ENCODE measurements at places on chromosomes 4 and X.

GRCh38 chr4:106695501-106696262 is 327.1 kb upstream of the GIMD1 start:
- DNase-seq: peak; percentile 25

GRCh38 chr4:108119199-108119800 is 49.4 kb downstream of the LEF1 start:
- DNase-seq: no peak

GRCh38 chr4:139975830-139976272 is 178.1 kb downstream of the MAML3 start:
- DNase-seq: peak; percentile 28

- DNase-seq: peak; percentile 29
Measured at GRCh38 chr4:155173371-155173770, 35.1 kb upstream of the NPY2R start.

GRCh38 chr4:27085396-27085795 is 224.8 kb downstream of the STIM2 start:
- no peak for DNase-seq

DNA sequence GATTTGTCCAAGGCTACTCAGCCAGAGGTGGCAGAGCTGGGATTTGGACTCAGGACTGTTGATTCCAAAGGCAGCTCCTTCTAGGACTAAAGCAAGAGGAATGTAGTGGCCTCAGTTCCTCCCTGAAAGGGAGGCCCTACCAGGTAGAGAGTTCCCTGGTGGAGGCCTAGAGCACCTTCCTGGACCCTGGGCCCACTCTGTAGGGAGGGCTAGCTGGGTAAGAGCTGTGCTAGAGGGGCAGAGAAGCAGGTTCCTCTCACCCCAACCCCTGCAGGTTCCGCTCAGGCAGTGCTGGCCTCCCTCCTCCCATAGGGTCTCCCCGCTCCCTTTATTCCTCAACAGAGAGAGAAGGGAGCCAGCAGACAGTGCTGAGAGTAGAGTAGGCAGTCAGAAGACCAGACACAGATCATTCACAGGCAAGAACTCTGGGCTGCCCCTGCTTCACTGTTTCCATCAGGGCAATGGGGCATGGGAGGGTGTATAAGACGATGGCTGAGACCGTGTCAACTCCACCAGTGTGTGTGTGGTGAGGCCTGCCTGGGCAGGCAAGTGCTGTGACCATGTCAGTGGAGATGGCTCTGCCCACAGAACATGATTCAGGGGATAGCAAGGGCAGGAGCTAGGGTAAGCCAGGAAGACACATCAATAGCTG is 12.4 kb upstream of the PJA1 start:
- no peak for DNase-seq

GRCh38 chr4:158857951-158858350 is 89.1 kb downstream of the FNIP2 start:
- DNase-seq: no peak

DNA sequence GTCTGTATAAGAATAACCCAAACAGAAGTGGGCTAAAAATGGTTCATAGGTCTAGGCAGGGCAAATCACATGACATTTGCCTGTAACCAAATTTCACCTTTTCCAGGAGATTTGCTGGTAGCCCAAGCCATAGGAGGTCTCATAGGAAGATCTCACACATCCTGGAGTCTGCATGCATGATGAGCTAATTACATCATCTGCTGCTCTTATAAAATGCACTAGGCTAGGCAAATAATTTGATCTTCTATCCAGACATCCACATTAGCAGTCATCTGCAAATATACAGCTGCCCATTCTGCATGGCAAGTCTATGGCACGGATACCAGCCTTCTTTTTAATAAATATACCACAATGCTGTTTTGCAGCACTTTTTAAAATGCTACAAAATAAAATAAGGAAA is 87.2 kb downstream of the MAPK10 start:
- DNase-seq: no peak

DNA sequence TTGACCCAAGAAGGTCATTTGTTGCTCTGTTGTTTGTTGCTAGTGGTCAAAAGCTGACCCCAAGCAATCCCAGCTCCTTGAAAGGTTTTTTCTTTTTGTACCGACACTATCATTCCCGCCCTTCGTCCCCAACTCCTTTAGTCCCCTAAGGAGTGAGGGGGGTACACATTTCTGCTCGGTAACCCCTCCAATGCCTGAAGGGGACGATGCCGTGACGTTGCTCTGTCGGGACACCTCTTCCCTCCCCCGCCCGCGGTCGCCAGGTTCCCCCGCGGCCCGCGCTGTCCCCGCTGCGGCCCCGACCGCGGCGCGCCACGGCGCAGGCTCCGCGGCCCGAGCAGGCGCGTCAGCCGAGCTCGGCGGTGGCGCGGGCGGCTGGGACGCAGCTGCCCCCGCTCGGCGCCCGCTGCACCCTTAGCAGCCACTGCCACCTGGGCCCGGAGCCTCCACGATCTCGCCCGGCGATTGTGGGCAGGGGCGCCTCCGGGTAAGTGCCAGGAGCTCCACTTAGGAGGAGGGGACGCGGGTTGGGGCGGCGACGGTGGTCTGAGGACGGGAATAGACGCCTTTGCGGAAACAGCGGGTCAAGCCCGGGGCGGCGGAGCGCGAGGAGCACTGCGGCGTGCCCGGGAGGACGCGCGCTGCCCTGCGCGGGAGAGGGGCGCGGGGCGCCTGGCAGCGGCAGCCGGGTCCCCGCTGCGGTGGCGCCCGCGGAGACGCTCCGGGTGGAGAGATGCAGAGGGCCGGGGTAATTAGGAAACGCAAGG is at the start of gene GLRB:
TSS of gene GLRB (plus strand) at position 340 of the 767 bp plus-strand sequence. CDS start 1,875 bp downstream, outside the sequence.
- peak; percentile 72 for DNase-seq

- no peak for DNase-seq
Measured at GRCh38 chrX:38276089-38276488, 51.2 kb downstream of the RPGR start.

GRCh38 chrX:12962041-12962504 is 12.8 kb upstream of the TMSB4X start:
- no peak for DNase-seq

- no peak for DNase-seq
Measured at GRCh38 chrX:11421805-11422524, 128.8 kb downstream of the AMELX start.

DNA sequence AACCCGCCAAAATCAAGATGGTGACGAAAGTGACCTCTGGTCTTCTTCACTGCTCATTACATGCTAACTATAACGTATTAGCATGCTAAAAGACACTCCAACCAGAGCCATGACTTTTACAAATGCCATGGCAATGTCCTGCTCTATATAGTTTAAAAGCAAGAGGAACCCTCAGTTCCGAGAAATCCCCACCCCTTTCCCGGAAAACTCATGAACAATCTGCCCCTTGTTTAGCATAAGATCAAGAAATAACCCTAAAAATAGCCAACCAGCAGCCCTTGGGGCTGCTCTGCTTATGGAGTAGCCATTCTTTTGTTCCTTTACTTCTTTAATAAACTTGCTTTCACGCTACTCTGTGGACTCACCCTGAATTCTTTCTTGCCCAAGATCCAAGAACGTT is 463.5 kb upstream of the FAM241A start:
- no peak for DNase-seq

DNA sequence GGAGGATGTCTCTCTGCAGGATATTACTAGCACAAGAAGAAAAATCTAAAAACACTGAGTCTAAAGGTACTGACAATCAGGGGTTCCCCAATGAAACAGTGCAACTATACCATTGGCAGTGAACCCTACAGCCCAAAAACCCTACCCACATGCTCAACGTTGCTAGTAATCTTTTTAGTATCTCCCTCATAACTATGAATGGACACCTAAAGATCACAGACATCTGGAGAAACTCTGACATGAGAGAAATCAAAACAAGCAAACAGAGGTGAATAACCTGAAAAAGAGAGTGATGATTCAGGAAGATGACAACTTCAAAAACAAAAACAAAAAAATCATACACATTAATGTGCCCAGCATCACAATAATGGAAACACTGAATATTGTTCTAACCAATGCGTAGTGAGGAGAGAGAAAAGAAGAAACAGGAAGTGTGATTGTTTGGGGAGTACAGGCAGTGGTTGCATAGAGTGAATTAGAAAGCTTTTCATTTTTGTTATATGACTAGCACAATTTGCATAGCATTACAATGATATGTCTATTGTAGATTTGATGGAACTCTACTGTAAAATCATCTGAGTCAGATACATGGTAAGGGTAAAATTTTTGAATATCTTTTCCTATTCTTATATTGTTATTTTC is 78.9 kb upstream of the FMR1 start:
- DNase-seq: no peak

GRCh38 chrX:141469469-141469868 is 115.1 kb downstream of the SPANXA1 start:
- DNase-seq: no peak

DNA sequence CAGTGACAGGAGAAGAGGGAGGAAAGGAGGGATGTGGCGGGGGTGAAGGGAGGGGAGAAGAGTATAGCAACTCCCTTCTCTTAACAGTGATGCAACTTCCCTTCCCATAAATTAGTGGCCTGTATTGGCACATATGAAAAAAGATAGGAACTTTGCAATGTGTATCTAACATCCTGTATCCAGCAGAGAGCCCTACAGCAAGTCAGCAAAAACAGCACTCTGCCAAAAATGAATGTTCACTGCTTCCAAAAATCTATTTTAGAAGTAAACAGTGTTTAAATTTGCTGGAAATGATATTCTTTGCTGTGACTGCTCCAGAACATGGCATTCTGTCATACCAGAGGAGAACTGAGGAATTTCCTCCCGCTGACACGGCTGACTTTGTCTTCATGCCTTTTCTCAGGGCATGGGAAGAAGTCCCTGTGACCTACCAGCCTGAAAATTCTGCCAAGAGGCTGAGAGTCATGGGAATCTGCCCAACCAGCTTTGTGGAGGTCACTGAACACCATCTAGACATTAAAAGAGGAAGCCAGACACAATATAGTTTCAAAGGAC is 343.4 kb upstream of the RASGEF1B start:
- no peak for DNase-seq

DNA sequence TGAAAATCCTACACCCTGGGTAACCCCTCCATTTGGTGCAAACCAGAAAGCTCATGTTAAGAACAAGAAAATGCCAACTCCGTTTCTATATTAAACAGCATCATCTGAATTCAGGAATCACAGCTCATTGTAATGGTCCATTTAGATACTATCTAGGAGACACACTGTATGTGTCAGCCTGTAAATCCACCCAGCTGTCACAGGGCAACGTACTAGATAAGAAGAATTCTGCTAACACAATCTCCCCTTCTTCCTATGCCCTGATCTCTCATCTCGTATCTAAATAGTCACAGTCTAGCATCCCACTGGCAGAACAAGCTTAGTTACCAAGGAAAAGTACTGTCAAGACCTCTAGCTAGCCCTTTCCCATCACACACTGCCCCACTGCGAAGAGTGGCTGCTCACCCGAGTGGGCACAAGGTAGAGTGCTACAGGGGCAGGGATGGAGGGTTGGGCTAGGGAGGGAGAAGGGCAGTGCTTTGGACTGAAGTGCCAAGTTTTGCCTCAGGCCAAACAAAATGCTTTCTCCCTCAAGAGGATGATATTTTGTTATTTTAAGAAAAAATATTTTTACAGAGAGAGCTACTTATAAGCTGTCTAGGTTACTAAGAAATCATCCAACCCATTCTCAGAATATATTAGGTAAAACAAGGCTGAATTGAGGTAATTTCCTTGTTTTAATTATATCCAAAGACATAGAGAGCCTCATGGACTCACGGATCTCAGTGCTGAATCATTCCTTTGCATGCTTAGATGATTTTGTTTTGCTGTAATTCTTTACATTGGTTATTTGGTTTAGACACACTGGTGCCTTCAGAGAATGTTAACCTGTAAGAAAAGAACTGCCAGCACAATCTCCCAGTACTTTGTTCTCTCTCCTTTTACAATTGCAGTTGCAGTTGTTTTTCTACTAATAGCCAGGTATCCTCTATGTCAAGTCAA is 196.6 kb downstream of the PRDM5 start:
- peak; percentile 21 for DNase-seq

- DNase-seq: peak; percentile 4
Measured at GRCh38 chr4:166169111-166169510, 296.1 kb downstream of the TLL1 start.

GRCh38 chr4:39660045-39660444 is 21.4 kb upstream of the SMIM14 start:
- no peak for DNase-seq

DNA sequence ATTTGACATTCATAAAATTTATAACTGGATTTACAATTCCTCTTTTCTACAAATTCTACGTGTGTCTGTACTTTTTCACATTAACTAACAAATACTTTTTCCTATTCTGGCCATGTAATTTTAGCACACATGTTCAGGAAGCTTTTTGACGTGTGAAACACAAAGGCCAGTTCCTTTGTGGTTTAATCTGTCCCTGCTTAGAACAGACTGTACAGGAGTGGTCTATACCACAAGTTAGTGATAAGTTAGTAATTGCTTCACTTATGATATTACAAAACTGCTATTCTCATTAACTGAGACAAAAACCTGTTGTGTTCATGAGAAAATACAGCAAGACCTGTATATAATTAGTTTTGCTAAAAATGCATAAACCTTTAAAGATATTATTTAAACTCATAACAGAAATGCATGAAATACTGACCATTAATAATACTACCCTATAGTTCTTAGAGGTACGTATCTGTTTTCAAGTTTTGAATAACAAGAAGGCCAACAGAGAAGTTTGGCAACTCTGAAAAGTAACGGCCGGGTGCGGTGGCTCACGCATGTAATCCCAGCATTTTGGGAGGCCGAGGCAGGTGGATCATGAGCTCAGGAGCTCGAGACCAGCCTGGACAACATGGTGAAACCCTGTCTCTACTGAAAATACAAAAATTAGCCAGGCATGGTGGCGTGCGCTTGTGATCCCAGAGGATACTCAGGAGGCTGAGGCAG is 13.7 kb upstream of the AREG start:
- peak; percentile 36 for DNase-seq

GRCh38 chrX:40485102-40485826 is 95.5 kb upstream of the ATP6AP2 start:
- DNase-seq: no peak

GRCh38 chr4:154807042-154807630 is 26.1 kb downstream of the RBM46 start:
- peak; percentile 36 for DNase-seq

DNA sequence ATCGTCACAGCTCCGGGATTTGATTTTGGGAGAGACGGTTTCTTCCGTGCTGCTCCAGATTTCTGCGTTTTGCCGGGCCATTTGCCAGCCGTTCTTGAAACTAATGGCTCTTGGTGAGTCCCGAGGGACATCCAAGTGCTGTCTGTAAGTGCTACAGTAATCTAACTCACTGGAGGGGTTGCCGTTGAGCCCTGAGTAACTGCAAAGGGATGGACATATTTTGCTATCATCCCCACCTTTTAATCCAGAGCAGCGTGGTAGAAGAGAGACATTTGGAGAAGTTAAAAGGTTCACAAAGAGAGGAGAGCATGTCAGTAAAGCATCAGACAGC is 88.9 kb upstream of the PDLIM3 start:
- no peak for DNase-seq
